ENCODE measurements at places on chromosomes 3 and 15.

GRCh38 chr3:144296808-144297207 lies 325.2 kb downstream of the DIPK2A start:
- no peak for DNase-seq

DNA sequence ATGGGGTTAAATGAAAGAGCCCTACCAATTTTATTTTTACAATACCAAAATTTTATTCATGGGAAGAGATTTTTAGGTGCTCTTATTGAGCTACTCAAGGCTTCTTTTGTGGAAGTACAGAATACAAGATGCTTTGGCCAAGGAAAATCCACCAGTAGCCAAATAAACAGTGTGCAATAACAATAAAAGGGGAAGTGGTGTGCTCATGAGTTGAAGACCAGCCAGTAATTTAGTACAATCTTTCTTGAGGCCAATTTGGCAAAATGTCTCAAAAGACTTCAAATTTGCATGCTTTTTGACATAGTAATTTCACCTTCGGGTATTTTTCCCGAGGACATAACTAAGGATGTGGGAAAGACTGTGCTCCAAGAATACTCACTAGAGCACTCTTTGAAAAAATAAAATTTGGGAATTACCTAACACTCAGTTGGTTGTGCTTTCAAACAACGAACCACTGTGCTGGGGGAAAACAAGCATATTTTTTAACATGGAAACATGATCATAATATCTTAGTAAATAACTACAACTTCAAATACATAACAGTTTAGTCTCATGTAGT lies 294.0 kb downstream of the DIPK2A start:
- no peak for DNase-seq

DNA sequence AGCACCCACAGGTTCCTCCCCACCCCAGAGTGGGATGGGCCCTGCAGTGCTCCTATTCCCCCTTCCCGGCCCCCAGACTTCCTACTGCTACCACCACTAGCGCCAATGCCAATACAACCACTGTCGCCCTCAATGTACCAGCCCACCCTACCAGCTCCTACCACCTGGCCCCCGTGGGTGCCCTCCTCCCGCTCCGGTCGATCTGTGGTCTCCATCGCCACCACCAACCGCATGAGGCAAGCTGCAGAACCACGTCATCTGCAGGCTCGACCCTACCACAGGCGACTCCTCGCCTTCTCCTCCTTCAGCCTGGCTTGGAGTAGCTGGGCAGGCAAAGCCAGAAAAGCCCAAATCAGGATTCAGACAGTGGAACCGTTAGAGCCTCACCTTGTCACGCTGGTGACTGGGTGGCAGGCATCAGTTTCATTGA lies 179.3 kb downstream of the POTEB3 start:
- DNase-seq = no peak

GRCh38 chr3:62688812-62689211 lies 186.4 kb downstream of the CADPS start:
- no peak for DNase-seq

- no peak for DNase-seq
Observed at GRCh38 chr15:75231836-75232235, 26.3 kb upstream of the GOLGA6C start.

- no peak for DNase-seq
Observed at GRCh38 chr3:129503471-129504291, 24.8 kb upstream of the RHO start.

GRCh38 chr15:39785841-39786240 lies 3.2 kb upstream of the FSIP1 start:
- DNase-seq = no peak
